ENCODE measurements at places on chromosomes 13 and 19. TPM values are rescaled to one million over a fixed set of nuclear protein-coding genes. Genes with fewer than 3 reads are reported as not detected.

The SBNO2 gene
- 23.1 TPM for total RNA-seq

The ZNF550 gene
- total RNA-seq, result 14.2 TPM

The CNN1 gene
- 10.8 TPM for total RNA-seq

The EID2B gene
- total RNA-seq, result 1.8 TPM

The THSD8 gene
- total RNA-seq, result 0.39 TPM

Data from skin of body (tissue), 3 donors.